Hindlimb muscle (tissue), 1 donor: ENCODE measurements at places on chromosomes 5 and 9.

- no peak for DNase-seq
Observed at GRCh38 chr5:176436656-176437055, 11.5 kb upstream of the FAF2 start.

DNA sequence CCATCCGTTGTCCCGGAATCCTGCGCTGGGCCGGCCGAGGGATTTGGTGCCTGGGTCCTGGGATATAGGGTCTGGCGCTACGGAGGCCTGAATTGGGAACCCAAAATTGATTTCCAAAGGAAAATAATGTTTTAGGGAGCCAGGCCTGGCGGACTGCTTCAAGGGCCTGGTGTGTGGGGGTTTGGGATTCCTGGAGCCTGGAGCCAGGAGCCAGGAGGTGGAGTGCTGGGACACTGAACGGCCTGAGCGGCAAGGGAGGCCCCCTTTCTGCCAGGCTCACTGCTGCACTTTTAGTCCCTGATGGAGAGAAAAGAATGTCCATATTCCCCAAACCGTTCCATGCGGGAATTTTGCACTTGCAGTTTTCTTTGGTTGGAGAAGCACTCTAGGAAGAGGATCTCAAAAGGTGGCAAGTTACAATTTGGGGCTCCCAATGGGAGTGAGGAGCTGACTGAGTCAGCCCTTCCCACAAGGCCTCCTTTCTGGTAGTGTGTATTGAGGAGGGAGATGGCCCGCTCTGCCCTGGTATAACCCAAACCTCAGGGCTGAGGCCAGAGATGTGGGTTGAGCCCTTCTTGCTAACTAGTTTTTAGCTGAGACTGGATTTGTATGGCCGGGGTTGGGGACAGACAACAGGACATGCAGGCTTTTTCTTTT lies 2.2 kb downstream of the LMX1B start:
- no peak for DNase-seq

DNA sequence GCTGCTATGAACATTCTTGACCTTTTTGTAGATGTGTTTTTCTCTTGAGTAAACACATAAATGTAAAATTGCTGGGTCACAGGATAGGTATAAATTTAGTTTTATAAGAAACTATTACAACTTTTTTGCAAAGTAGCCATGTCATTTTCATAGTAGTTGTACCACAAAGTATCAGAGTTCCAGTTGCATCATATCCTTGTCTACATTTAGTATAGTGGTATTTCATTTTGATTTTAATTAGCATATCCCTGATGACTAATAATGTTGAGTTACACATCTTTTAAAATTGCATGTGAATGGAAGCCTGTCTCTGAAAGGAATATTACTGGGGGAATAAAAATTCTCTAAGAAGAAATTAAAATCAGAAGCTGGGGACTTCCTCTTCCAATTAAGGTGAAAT lies 85.4 kb downstream of the TMEM161B start:
- no peak for DNase-seq

DNA sequence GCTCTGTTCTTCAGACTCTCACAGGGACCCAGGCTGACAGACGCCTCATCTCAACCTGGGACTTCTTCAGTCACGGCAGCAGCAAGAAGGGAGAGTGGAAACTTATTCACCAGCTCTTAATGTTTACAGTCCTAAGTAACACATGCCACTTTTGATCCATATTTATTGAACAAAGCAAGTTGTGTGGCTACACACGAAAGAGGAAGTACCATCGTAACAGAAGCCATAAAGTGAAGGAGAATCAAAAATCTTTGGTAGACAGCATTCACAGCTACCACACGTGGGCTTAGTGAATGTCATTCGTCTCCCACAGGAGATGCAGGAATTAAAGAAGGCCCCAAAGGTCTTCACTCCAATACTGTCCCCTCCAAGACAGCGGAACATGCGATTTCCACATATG lies 582.6 kb downstream of the CETN3 start:
- no peak for DNase-seq

DNA sequence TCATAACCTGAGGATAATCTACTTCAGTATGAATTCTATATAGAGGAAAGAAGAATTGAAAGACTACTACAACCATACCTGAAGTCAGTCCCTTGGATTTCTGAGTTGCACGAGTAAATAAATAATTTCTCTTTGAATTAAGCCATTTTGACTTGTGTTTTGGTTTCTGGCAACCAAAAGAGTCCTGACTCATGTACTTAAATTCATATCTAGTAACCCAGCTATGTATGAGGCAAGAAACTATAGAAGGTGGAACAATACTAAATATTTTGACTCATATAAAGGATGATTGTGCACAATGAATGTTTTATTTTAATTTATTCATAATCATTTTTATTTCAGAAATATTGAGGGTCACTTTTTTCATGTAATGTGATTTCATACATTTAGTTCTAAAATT lies 276.8 kb downstream of the MEF2C start:
- DNase-seq, result no peak

DNA sequence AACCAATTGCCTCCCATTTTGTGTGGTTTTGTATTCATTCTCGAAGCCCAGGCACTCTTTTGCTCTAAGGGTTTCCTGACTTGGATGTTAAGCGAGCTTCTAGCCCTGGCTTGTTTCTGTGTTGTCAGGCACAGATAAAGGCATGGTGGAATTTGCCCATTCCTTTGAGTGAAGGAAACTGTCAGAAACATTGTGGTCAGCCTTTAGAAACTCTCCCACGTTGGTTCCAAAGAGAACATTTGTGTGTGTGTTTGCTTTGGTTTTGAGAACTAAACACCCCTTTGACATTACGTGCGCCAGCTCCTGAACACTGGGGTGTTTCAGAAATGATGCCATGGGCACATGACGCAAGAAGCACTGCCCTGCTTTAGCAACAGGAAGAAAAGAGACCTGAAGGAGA lies 320.9 kb downstream of the NTRK2 start:
- DNase-seq, result no peak

DNA sequence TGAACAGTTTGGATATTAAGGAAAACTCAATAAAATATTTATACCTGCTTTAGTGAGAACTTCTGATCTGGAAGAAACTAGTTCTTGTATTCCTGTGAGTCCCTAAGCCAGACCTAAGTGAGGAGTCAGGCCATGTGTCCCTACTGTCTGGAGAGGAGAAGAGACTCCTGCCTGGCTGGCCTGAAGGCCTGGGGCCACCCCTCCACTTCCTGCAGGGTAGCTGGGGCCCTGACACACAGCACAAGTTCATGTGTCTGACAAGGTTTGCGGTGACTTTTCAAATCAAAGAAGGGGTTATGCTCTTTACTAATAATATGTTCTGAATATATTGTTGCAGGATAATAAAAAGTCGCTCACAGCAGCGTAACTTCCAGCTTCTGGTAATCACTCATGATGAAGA lies 16.1 kb upstream of the IL13 start:
- DNase-seq, result no peak

DNA sequence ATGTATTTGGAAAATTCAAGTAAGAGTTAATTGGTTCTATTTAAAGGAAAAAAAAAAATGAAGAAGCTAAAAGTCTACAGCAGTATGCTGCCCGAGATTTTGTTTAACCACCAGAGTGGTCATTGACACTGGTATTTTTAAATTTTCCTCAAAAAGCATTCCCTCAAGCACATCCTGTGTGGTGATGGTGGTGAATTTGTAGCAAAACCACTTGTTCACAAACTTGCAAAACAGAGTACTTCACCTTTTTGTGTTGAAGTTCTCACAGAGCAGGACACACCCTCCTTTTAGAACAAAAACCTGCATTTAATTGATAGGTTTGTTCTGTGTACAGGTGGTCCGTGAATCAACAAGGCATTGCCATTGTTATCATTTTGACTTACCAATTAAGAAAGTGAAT lies 374.2 kb downstream of the EFNA5 start:
- no peak for DNase-seq

- no peak for DNase-seq
Observed at GRCh38 chr5:105817416-105817815, 1853.3 kb downstream of the EFNA5 start.

DNA sequence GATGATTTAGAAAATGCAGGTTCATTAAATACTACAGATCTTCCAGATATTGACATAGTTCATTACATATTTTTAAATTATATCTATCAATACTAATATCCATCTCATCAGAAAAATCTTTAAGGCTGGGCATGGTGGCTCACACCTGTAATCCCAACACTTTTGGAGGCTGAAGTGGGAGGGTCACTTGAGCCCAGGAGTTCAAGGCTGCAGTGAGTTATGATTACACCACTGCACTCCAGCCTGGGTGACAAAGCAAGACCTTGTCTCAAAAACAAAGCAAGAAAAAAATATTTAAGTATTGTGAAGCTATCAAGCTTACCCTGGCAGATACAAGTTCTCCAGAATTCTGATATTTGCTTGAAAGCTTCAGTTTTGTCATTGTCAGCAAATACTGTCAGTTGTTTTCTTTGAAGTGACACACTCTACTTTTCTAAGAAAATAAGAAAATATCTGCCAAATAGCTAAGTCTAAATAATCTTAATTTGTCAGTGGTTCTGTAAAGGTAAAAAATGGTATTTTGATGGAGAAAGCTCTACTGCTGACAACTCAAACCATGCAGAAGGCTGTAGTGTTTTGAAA lies 14.9 kb downstream of the LYRM7 start:
- no peak for DNase-seq

DNA sequence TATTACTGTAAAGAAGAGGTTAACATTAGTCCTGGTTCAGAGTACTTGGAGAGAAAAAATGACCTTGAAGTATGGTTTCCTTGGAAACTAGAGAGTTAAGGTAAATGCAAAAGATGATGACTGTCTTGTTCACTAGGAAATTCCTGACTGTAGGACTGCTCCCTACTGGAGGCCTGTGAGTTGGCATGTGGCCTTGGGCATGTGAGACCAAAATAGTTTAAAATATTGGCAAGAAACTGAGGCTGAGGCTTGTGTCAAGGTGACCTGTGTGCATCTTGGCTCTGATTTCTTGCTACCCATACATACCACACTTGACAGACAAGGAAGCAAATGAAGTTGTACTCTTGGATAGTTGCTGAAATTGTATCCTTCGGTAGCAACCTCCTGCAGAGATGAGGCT lies 96.5 kb downstream of the TARS1 start:
- DNase-seq, result no peak

DNA sequence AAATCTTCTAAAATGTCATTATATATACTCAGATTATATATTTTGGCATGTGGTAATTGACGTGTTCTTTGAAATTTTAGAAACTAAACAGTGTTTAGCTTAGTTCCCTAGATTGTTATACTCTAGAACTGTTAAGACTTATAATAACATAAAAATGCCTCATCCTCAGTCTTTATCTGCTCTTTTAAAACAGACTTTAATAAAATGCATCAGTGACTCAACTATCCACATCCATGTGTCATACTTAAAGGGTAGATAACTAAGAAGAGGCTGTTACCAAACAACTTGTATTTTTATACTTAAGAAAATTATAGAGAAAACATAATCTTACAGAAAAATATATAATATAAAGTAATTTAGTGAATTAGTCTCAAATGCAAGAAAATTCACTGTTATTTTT lies 15.2 kb downstream of the NFIL3 start:
- no peak for DNase-seq

DNA sequence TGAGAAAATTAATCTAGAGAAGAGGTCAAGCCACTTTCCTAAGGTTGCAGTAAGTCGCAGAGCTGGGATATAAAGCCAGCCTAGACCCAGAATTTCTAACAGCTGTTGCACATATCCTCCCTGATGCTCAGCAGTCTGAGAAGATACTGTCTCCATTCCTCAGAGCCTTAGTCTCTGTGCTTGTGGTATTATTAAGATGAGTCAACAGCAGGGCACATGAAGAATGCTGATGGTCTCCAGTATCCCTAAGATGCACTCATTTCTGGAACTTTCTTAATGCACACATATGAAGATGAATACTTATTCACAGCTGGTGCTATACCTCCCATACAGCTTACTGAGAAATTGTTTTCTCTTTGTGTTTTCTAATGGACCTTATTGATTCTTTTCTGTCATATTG lies 32.5 kb downstream of the SGCD start:
- no peak for DNase-seq

- no peak for DNase-seq
Observed at GRCh38 chr9:98567540-98568233, 141.0 kb downstream of the GABBR2 start.

DNA sequence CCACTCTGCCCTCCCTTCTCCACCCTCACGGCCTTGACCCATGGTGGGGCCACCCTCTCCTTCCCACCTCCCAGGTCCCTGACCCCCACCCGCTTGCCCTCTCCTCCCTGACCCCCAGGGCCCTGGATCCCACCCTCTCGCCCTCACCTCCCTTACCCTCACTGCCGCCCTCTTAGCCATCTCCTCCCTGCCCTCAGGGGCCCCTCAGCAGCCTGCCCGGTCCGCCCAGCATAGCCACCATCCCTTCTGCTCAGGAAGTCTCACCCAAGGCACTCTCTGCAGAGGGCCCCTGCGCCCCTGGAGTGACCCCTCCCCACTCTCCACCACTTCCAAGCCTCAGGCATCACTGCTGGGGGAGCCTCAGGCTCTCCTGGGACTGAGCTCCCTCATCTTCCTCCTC lies 66.3 kb downstream of the MRPL36 start:
- DNase-seq, result no peak

GRCh38 chr5:132656774-132657355 lies 1.1 kb upstream of the IL13 start:
- no peak for DNase-seq

DNA sequence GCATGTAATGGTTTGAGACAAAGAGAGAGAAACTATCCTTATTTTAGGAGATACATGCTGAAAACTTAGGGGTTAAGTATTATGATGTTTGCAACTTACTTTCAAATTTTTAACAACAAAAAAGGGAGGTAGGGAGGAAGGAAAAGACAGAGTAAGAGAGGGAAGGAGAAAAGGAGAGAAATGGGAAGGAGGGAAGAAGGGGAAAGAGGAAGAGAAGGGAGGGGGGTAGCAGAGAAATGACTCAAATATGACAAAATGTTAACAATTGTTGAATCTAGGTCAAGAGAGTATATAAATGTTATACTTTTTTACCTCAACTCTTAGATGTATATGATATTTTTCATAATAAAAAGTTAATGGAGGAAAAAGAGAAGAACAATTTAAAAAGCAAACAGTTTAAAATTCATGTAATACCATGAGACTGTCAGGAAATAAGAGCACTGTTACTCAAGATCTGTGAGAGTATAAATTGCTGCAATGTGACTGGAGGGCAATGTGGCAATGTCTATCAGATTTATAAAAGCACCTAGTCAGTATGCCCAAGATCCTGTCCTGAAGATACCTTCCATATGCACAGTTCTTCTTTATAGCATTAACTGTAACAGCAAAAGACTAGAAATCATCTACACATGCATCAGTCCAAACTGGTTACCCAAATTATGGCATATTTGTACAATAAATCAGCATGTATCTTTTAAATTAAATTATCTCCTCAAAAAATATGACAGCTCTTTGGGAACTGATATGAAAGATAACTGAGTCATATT lies 16.3 kb downstream of the FBXW11 start:
- DNase-seq, result no peak

- no peak for DNase-seq
Observed at GRCh38 chr5:79703381-79703645, 13.7 kb downstream of the CMYA5 start.

GRCh38 chr5:112862085-112862484 lies 998 bp downstream of the SRP19 start:
- DNase-seq, result no peak

GRCh38 chr5:139138809-139139208 lies 59.4 kb downstream of the SIL1 start:
- DNase-seq, result peak; percentile 11
